HCT116 (cell line): ENCODE measurements at places on chromosomes 13 and 19. TPM values are rescaled to one million over a fixed set of nuclear protein-coding genes. Genes with fewer than 3 reads are reported as not detected.

DIRAS1 gene
- 33.7 TPM for total RNA-seq

NUMBL gene
- 41.7 TPM for total RNA-seq

EBI3 gene
- total RNA-seq: 1.2 TPM

ZNF208 gene
- total RNA-seq: not detected

PTH2 gene
- 9.5 TPM for total RNA-seq

DNASE2 gene
- 36.6 TPM for total RNA-seq
